ENCODE measurements at places on chromosomes 7 and 10.

DNA sequence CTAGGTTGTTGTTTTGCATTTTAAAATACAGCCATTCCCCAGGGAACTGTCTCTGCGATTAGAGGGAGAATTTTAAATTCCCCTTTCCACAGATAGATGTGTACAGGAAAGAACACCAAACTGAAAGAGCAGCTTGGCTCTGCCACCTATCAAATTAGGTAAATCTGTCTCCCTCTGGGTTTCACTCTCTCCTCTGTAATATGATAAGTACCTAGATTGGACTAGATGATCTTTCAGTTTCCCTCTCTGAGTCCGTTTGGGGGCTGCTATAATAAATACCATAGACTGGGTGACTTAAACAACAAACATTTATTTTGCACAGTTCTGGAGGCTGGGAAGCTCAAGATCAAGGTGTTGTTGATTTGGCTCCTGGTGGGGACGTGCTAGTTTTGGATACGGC lies 186.0 kb downstream of the KIF20B start:
- DNase-seq: no peak

DNA sequence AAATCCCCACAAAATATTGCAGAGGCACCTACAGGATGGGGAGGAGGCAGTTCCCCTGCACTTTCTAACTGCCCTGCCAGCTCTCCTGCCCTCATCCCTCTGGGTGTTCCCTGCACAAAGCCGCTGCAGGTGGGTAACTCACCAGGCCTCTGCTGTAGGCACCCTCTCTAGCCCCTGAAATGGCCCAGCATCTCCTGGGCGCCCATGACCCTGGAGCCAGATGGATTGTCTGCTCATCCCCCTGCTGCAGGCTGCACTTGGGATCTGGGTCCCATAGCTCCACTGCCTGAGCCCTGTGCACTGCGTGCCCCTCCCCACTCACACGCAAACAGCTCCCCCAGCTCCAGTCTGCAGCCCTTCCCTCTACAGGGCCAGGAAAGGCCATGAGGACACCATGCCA lies 130.9 kb downstream of the C10orf105 start:
- DNase-seq: no peak

GRCh38 chr7:81594767-81595166 lies 175.1 kb downstream of the HGF start:
- DNase-seq: no peak

- DNase-seq: no peak
These were observed 1.4 kb upstream of the ZYX start for GRCh38 chr7:143379611-143380259.

GRCh38 chr7:138798836-138799235 lies 840 bp upstream of the ATP6V0A4 start:
- no peak for DNase-seq

- DNase-seq: no peak
These were observed 112.0 kb downstream of the NT5C2 start for GRCh38 chr10:103080891-103081581.

DNA sequence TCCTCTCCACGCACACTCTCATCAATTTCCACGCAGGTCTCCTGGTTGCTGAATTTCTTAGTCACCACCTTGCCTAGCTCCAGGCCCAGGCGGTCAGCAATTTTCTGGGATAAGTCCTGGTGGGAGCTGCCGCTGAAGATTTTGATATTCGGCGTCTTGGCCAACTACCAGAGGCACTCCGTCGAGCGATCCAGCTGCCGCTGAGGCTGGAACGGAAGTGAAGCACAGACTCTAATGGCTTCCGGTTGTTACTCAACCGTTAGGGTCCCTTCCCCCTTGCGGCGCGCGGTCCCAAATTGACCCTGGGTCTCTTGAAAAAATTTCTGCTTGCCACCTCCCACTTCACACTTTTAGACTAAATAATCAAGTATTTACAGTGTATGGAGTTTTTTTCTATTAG lies at the start of gene PRPS1L1:
Gene PRPS1L1, minus strand, starts transcription at position 219 of the 400 bp plus-strand sequence.
- DNase-seq: no peak

DNA sequence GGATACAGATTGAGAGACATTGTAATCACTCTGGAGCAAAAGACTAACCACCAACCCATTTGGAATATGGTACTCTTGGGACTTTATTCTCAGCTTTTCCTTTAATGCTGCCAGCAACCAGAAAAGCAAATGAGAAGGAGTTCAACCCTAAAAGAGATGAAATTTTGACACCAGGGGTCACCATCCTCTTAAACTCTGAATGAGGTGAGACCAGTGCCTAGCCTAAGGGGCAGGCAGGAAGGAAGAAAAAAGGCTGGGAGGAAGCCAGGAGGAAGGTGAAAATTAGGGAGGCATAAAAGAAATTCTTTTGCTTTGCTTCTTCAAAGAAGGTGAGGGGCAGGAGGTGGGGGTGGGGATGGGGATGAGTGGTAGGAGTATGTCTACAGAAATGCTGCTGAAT lies 135.8 kb downstream of the JAZF1 start:
- DNase-seq: no peak

DNA sequence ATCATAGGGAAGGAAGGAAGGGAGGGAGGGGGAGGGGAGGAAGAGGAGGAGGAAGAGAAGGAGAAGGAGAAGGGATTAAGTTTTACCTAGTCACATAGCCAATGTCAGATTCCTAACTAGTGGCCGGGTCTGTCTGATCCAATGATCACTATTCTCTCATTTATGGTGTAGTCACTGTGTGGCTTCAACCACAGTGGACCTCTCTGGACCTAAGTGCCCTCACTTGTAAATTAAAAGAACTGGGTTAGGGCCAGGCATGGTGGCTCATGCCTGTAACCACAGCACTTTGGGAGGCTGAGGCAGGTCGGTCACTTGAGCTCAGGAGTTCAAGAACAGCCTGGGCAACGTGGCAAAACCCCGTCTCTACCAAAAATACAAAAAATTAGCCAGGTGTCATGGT lies 6.6 kb upstream of the SERPINE1 start:
- no peak for DNase-seq

- no peak for DNase-seq
These were observed 153.7 kb downstream of the DNAJB6 start for GRCh38 chr7:157490465-157490912.

DNA sequence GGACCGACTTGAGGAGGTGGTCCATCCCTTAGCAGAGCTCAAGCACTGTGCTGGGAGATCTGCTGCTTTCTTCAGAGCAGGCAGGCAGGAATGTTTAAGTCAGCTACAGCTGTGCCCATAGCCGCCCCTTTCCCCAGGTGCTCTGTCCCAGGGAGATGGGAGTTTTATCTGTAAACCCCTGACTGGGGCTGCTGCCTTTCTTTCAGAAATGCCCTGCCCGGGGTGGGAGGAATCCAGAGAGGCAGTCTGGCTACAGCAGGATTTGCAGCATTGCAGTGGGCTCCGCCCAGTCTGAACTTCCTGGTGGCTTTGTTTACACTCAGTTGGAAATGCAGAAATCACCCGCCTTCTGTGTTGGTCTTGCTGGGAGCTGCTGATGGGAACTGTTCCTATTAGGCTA lies 51.2 kb upstream of the SEMA3A start:
- no peak for DNase-seq

GRCh38 chr7:79421751-79422150 lies 31.7 kb downstream of the MAGI2 start:
- no peak for DNase-seq

GRCh38 chr10:78361031-78361430 lies 327.4 kb downstream of the RPS24 start:
- no peak for DNase-seq

DNA sequence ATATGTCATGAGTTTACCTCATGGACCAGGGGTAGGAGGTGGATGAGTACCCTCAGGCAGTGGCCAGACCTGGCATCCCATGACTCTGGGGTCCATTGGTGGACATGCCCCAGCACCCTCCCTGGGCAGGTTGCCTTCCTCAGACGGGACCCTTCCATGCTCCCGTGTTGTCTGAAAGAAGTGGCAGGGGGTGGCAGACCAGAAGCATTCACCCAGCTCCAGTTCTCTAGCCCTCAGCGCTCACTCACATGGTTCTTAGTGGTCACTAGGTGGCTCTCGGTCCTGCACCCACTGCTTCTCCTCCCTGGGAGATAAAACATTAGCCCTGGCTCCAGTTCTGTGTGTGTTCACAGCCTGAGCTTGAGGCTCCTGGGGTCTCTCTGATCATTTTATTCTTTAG lies 6.0 kb downstream of the RBP3 start:
- DNase-seq: no peak

- no peak for DNase-seq
These were observed 52.3 kb downstream of the HECW1 start for GRCh38 chr7:43164757-43165156.

DNA sequence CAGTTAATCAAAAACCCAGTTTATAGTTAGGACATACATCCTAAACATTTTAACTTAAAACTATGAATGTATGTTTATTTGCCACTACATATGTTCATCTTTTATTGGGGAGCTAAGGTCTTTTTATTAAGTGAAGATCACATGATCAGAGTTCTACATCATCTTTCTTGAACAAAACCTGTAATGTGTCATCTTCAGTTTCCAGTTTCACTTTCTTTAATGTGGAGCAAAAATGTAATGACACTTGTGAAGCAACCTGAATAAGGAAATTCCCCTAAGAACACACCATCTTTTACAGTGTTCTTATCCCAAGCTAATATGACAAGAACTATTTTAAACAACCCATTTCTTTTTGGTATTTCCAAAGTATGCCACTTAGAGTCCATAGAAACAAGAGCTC lies 166.7 kb upstream of the BET1 start:
- no peak for DNase-seq

GRCh38 chr10:117441812-117442443 lies 66.7 kb upstream of the PDZD8 start:
- DNase-seq: no peak

DNA sequence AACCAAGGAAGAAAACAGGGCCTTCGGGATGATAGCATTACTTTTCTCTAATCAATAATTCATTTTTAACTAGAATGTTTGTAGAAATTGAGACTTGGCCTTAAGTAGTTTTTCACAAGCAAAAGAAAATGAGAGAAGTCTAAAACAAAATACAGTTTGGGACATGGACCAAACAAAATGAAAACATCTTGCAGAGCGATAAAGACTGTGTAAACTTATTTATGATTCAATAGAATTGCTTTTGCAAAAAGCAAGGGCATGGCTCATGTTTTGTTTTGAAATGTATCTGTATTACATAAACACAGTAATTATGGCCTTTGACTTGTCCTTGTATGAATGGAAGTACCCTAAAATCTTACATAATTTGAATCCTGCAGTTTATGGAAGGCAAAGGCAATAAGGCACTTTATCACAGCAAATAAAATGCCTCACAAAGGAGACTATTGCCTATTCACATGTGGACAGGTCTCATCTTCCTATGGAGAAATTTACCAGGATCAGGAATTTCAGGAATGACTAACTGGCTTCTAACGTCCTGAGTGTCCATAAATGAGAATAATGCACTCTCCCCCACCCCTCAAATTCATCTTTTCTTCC lies 295.2 kb downstream of the PTEN start:
- DNase-seq: no peak

GRCh38 chr10:1578392-1579140 lies 158.8 kb downstream of the ADARB2 start:
- no peak for DNase-seq

GRCh38 chr7:108072739-108073138 lies 57.4 kb downstream of the LAMB4 start:
- no peak for DNase-seq

DNA sequence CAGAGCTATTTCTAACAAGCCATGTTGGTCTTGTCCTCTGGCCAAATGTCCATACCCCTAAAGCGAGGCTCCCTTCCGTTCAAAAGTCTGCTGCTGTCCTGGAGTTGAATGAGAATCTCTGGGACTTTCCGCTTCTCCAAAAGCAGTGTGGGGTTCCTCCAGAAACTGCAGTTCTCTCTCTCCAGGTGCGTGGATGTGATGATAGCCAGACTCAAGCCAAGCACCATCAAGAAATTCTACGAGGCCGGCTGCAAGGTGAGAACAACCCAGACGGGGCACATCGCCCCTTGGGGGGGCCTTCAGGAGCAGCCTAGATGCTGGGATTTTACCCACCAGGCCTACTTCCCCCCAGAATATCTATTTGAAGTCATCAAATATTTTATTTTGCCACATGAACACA lies 26.5 kb downstream of the BTBD16 start:
- DNase-seq: no peak

DNA sequence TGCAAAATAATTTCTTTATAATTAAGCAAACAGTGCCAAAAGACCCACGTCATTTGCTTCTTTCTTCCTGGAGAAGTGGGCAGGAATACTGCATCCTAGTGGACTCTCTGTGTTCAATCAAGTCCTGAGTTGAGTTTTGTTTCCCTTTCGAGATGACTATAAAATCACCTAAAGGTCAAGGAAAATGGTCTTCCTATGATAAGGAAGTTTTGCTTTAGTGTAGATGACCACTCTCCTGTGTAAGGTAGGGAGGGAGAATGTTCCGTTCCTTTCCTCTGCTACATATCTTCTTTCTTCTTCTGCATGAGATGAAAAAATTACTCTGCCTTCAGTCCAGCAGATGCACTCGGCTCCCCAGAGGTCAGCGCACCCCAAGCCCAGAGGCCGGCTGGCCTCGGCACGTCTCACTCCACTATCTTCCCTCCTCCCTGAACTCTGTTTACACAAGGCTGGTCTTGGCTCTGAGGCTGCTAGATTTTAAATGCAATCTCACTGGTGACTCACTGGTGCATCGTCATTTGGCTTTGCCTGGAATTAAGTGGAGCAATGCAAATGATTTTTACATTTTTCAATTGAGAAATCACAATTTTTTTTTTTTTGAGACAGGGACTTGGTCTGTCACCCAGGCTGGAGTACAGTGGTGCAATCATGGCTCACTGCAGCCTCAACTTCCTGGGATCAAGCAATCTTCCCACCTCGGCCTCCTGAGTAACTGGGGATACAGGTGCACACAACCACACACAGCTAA lies 18.6 kb upstream of the VDAC2 start:
- no peak for DNase-seq

- no peak for DNase-seq
These were observed 145.2 kb upstream of the ANK3 start for GRCh38 chr10:60534761-60535389.

- DNase-seq: no peak
These were observed 106.8 kb downstream of the PPP1R3C start for GRCh38 chr10:91525896-91526712.

DNA sequence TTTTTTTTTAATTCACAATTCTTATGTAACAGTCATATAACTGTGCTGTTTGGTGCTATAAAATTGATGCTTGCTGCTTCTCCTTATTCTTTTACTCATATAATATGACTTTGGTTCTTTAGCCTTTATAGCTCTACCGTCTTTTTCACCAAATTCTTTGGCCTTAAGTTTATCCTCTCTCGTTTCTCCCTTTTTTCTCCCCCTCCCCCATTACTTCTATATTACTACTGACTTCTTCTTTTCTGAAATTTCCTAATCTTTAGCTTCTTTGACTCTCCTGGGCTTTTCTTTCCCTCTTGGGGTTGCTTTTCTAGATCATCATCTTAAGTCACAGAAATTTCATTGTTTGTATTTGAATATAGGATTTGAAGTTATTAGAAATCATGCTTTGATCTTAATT lies 3.8 kb downstream of the BCCIP start:
- DNase-seq: no peak

DNA sequence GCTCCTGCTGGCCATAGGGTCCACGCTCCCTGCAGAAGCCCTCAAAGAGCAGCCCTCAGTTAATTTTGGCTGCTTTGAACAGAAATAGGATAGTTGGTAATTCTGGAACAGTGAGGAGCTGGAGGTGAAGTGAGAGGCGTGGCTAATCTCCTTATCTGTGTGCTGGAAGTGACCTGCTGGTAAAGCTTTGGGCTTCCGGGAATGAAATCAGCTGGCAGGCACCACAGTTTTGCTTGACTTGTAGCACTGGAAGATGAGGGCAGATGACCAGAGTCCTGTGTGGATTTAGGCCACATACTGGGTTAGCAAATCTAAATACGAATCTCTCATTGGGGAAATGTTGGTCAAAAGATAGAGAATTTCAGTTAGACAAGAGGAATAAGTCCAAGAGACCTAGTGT lies 10.2 kb downstream of the ATP6V0E2 start:
- no peak for DNase-seq

GRCh38 chr10:80296942-80297341 lies 7.5 kb upstream of the MAT1A start:
- DNase-seq: no peak

Measured in cerebellar nuclear complex (tissue), 1 donor.